ENCODE measurements at places on chromosomes 11 and 22.

- DNase-seq: no peak
These were observed 57.5 kb downstream of the MYEOV start for GRCh38 chr11:69351460-69351859.

- DNase-seq: no peak
These were observed 117.7 kb downstream of the WT1 start for GRCh38 chr11:32317643-32318042.

DNA sequence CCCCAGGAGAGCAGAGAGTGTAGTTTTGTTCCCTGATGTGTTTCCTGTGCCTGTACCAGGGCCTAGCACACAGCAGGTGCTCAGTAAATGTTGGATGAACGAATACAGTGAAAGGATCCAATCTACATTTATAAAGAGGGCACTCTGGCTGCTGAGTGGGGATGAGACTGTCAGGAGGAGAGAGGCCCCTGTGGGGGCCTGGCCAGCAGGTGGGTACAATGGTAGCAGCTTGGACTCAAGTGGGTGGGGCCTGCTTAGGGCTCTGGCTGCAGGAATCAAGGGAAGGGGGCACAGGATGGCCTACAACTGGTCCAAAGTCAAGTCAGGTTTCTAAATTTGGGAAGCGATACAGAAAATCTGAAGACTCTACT lies 156.6 kb upstream of the GRK3 start:
- DNase-seq: no peak

GRCh38 chr11:876545-876944 lies 33.9 kb downstream of the TSPAN4 start:
- DNase-seq: no peak

DNA sequence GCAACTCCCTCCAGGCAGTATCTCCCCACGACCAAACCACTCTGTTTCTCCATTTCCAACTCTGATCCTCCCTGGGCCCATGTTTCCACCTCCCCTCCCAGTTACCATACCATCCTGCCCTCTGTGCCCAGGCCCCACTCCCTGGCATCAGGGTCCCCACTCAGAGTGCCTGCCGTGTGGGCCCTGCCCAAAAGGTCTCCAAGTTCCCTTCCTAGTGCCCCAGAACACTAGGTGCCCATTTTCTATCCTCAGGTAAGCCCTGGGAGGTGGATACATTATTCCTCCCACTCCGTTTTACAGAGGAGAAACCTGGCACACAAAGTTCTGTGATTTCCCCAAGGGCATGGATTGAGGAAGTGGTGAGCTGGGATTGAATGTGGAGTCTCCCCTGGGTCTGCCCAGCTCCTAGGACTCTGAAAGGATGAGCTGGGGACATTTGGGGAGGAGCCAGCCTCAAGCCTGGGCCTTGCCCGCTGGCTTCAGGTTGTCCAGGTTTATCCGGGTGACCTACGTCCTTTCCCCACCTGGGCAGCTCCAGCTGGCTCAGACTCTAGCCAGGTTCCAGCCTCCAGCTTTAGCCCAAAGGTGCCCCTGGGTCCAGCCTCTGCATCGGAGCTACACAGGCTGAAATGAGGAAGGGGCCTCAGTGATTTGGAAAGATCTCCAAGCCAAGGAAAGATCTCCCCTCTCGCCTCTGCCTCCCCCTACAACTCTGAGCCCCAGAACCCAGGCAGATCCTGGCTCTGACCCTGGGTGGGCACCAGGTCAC lies 2.2 kb upstream of the GSTT4 start:
- DNase-seq: no peak

- no peak for DNase-seq
These were observed 46.9 kb downstream of the C11orf96 start for GRCh38 chr11:43989162-43989981.

GRCh38 chr11:78400702-78401101 lies 16.9 kb downstream of the GAB2 start:
- no peak for DNase-seq

DNA sequence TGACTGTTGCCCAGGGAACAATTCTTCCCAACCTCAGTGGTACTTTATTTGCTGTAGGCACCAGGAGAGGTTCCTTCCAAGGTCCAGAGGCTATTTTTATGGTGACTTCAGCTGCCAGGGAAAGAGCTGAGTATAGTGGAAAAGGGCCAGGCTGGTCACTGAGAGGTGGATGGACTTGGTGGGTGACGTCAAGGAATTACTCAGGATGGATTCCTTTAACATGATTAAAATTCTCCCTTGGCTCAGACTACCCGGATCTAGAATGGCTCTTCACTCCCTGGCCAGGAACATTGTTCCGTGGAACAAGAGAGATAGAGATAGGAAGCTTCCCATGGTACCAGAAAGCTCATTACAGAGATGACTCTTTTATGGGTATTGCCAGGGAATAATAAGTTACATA lies 8.7 kb upstream of the CALCA start:
- no peak for DNase-seq

GRCh38 chr11:36229091-36229705 lies 60.0 kb downstream of the COMMD9 start:
- no peak for DNase-seq

DNA sequence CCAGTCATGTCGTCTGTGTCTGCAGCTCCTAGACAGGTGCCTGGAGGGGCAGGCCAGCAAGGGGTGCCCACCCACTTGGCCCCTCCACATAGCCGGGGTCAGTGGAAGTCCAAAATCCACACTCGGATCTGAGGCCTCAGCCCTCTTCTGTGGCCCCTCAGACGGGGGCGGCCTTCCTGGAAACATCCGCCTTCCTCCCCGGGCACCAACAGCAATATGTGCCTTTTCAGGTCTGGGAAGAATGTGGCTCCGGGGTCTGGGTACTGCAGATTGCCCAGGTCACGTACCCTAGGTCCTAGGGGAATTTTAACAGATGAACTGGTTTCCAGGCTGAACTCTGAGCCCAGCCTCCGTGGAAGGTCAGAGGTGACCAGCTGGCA lies 208.6 kb downstream of the CTTN start:
- no peak for DNase-seq

GRCh38 chr22:35392357-35392756 lies 7.6 kb upstream of the MCM5 start:
- no peak for DNase-seq

- peak; percentile 18 for DNase-seq
These were observed 32.6 kb upstream of the APOA1 start for GRCh38 chr11:116870054-116870453.

DNA sequence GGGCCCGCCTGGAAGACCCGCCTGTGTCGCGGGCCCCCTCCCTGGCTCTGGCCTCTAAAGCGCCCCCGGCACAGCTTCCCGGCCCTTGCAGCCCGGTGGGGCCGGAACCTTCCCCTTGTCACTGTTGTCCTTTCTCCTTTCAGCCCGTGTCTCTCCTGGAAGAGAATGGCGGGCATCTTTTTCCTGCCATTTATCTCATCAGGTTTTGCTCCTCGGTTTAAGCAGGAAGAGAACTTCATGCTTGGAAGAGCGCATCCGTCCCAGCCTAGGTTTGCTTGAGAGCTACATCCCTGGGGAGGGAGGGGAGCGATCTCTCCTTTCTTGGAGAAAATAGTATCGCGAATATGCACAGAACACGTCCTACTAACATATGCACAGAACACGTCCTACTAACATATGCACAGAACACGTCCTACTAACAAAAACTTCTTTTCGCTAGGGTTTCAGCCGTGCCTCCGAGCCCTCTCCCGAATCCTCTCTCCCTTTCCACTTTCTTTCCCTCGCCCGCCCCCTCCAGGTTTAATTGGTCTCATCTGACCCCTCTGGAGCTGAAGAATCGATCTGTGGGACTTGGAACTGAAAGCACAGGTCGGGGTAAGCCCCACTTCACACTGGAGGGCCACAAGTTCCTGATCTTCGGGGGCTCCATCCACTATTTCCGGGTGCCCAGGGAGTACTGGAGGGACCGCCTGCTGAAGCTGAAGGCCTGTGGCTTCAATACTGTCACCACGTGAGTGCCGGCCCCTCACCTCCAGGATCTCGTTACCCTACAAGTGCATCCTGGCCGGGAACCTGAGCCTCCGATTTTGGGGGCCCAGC lies 1.2 kb downstream of the GLB1L3 start:
- peak; percentile 34 for DNase-seq

- DNase-seq: no peak
These were observed 91.2 kb downstream of the UBASH3B start for GRCh38 chr11:122746611-122747244.

DNA sequence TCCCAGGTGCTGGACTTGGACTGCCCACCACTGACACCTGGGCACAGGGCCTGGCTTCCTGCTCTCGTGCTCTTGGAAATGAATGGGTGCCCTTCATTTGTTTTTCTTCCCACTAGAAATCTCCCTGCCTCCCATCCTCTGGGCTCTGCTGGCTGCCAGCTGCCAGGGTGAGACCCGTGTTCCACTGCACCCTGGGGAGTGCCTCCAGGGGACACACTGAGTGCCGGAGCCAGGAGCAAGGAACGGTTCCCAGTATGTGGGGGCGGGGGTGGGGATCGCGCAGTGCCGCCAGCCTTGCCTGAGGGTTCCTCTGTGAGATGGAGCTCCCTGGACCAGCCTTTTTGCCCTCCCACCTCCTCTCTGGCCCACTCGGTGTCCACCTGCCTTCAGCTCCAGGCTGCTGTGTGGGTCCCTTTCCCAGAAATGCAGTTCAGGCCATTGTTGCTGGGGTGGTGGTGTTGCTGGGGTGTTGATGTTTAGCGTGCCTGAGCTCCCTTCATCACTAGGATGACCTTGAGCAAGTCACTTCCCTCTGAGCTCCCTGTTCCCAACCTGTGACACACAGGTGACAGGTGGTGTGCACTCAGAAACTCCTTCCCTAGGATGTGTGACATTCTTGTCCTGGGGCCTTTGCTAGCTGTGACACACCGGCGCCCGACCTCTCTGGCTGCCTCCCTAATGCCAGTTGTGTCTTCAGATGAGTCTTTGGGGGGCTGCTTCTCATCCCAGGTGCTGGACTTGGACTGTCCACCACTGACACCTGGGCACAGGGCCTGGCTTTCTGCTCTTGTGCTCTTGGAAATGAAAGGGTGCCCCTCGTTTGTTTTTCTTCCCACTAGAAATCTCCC lies 72.1 kb downstream of the MED15 start:
- DNase-seq: no peak

- DNase-seq: no peak
These were observed 250.2 kb downstream of the AASDHPPT start for GRCh38 chr11:106327637-106328036.

GRCh38 chr11:70786021-70786665 lies 387.8 kb downstream of the CTTN start:
- DNase-seq: no peak

- no peak for DNase-seq
These were observed 97.3 kb downstream of the GUCY1A2 start for GRCh38 chr11:106920899-106921509.

- no peak for DNase-seq
These were observed 220.3 kb downstream of the MN1 start for GRCh38 chr22:27581236-27581635.

DNA sequence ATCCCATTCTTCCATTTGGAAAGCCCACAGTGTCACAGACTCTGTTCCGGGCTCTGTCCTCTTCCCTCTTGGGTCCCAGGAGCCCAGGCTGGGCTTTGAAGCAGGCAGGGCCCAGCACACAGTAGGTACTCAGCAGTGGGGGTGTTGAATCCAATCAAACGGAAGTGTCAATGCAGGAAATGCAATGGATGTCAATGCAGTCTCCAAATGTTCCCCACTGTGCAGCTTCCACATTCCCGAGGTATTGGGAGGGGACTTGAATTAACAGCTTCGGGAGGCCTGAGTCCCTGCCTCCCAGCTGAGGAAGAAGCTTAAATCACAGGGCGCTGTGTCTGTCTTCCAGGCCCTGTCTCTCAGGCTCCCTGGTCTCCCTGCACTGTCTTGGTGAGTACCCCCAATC lies 21.8 kb upstream of the SMIM35 start:
- no peak for DNase-seq

GRCh38 chr22:19448076-19448607 lies 631 bp upstream of the C22orf39 start:
- peak; percentile 79 for DNase-seq

GRCh38 chr22:35521358-35522224 lies 19.0 kb upstream of the RASD2 start:
- no peak for DNase-seq

- DNase-seq: peak; percentile 44
These were observed 25.5 kb upstream of the SHISAL1 start for GRCh38 chr22:44338177-44338810.

DNA sequence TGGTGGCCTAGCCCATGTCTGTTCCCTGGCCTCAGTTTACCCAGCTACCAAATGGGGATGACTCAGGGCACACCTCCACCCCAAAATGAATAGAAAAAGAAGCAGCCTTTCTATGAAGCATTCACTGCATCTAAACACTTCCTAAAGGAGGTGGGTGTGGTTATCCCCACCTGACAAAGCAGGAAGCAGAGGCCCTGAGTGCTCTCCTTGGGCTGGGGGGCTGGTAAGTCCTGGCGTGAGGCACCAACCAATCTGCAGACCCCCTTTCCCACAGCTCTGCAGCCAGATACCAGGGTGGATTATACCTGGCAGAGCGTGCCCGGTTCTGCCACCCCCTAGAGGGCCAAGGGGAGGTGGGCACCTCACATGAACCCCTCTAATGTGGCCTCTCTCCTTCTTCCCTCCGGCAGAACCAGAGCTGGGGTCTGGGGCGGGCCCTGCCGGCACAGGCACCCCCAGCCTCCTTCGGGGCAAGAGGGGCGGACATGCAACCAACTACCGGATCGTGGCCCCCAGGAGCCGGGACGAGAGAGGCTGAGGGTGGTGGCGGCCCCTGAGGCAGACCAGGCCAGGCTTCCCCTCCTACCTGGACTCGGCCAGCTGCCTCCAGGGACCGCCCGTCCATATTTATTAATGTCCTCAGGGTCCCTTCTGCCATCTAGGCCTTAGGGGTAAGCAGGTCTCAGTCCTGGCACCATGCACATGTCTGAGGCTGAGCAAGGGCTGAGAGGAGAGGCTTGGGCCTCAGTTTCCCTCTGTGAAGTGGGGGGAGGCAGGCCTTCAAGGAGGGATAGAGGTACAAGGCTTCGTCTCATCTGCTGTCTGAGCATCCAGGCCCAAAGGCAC lies 9.2 kb downstream of the RHBDD3 start:
- no peak for DNase-seq

GRCh38 chr11:125583496-125583895 lies 9.2 kb upstream of the STT3A start:
- DNase-seq: no peak

DNA sequence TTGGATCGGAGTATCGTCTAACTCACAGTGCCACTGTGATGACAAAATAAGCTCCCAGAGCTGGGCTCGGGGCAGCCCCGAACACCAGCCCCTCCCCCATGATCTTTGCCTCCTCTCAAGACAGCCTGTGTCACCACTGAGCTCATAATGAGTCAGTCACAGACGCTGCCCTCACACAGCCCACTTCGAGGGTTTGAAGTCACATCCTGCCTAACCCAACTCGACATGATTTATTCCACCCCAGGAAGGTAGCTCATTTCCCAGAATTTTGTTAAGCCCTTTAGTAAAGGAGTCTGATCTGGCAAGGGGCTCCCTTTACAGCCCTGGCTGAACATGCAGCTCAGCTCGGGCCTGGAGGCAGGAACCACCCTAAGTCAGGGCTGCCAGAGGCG lies 22.8 kb downstream of the MYH9 start:
- peak; percentile 73 for DNase-seq

- no peak for DNase-seq
These were observed 19.9 kb downstream of the MMP10 start for GRCh38 chr11:102760344-102761035.

GRCh38 chr11:31387379-31387778 lies 17.7 kb downstream of the DNAJC24 start:
- no peak for DNase-seq

- DNase-seq: no peak
These were observed 106.5 kb downstream of the ALX4 start for GRCh38 chr11:44203270-44204043.

- peak; percentile 83 for DNase-seq
These were observed 4.7 kb downstream of the LTBP3 start for GRCh38 chr11:65553301-65554001.

Data from DMS53 (cell line).